ENCODE measurements at places on chromosomes 13 and 19.

GRCh38 chr13:21371011-21371410, 88.1 kb downstream of the ZDHHC20 start:
- DNase-seq = no peak

- DNase-seq = no peak
These were observed 661.0 kb upstream of the MIR17HG start for GRCh38 chr13:90686442-90686841.

- no peak for DNase-seq
These were observed 1.6 kb downstream of the MISP3 start for GRCh38 chr19:14073925-14074838.

DNA sequence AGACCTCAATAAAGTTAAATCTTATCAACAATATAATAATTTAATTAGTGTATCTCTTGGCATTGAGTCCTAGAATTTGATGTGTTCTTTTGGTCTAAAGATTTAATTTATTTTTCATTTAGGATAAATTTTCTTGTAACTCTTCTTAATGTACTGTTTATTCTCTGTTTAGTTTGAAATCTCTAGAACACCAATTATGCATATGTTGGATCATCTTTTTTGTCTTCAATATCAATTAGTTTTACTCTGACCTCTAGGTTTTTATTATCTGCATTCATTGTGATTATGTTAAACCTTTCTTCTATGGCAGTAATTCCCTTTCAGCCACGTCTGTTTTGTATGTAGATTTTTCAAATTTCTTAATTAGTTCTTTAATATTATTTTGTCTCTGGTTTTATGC, 93.8 kb upstream of the ARHGEF7 start:
- no peak for DNase-seq

DNA sequence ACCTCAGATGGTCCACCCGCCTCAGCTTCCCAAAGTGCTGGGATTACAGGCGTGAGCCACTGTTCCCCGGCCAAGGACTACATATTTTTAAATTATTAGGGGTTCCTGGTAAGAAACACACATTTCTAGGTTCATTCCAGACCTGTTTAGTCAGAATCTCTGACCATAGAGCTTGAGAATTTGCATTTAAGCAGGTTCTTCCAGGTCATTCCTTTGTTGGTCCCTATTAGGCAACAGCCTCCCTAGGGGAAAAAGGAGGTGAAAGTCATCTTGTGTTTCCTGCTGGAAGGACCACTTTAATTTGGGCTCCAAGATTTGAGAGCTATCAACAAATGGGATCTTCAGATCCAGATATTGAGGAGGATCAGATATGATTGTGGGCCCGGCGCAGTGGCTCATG, 16.3 kb downstream of the S1PR2 start:
- DNase-seq = no peak

DNA sequence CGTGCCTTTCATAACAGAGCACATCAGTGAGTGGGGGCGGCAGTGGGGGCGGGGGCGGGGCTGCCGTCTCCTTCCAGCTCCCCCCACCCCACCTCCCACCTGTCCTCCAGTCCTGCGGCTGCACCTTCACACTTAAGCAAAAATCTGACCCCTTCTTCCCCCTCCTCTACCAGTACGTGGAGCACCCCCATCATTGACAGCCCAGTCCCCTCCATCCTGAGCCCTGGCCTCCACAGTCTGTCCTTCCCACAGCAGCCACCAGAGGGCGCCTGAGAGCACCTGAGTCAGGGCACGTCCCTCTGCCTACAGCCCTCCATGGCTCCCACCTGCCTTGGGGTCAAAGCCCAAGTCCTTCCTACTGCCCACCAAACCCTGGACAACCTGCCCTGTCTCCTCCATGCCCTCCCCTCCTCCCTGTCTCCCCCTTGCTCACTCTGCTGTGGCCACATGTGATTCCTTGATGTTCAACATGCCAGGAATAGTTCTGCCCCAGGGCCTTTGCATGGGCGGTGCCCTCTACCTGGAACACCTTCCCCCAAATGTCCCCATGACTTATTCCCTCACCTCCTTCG, 4.0 kb downstream of the EBI3 start:
- DNase-seq = peak; percentile 73

GRCh38 chr19:40177286-40178070, 13.7 kb upstream of the MAP3K10 start:
- no peak for DNase-seq

Measured in stimulated activated CD4-positive, alpha-beta T cell treated with anti-CD3 and anti-CD28 coated beads, TNF-alpha, amount 100 ng/mL, for 48 hours (primary cell).